Bronchial epithelial cell (primary cell): ENCODE measurements at places on chromosomes 4 and X. TPM values are rescaled to one million over a fixed set of nuclear protein-coding genes. Genes with fewer than 3 reads are reported as not detected.

Gene ADH1A
- total RNA-seq: not detected in 2 replicates

Gene SLIT2
- total RNA-seq: 0.79 and 1.9 TPM in 2 replicates

GRCh38 chrX:119417376-119417775 is 18.2 kb downstream of the SLC25A43 start:
- DNase-seq: no peak

GRCh38 chrX:17036171-17036961 is 89.9 kb downstream of the REPS2 start:
- peak; percentile 39 for DNase-seq

DNA sequence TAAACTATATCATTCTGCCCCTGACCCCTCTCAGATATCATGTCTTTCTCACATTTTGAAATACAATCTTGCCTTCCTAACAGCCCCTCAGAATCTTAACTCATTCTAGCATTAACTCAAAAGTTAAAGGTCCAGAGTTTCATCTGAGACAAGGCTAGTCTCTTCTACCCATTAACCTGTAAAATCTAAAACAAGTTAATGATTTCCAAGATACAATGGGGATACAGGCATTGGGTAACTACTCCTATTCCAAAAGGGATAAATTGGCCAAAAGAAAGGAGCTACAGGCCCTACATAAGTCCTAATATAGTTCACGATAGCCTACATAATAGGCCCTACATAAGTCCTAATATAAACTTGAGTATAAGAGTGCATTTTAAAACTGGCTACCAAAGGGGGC is 18.9 kb downstream of the ADH6 start:
- no peak for DNase-seq

DNA sequence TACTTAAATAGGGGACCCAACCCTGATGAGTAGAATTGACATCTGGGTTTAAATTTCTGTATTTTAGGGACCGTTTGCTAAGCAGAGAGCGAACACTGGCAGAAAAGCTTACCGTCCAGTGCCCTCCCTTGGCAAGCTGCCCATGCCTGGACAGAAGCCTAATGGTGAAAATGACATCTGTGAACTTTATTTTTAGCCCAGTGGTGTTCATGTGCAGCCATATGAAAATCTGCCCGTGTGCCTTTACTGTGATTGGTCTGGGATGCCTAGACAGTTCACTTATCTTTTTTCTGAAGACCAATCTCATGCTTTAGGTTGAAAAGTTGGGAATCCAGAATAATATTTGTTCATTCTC is 1.1 kb downstream of the STBD1 start:
- no peak for DNase-seq

- DNase-seq: no peak
Measured at GRCh38 chrX:431056-431455, 44.3 kb upstream of the PPP2R3B start.

GRCh38 chrX:49053223-49054072 is 5.4 kb upstream of the CCDC120 start:
- DNase-seq: no peak

Gene ELK1
- 8.4 and 9.5 TPM in 2 replicates for total RNA-seq

Gene CCDC120
- 1.1 and 2.2 TPM in 2 replicates for total RNA-seq

GRCh38 chr4:89193843-89194242 is 82.5 kb downstream of the TIGD2 start:
- DNase-seq: no peak

- no peak for DNase-seq
Measured at GRCh38 chrX:48532161-48532560, 7.4 kb upstream of the TBC1D25 start.

DNA sequence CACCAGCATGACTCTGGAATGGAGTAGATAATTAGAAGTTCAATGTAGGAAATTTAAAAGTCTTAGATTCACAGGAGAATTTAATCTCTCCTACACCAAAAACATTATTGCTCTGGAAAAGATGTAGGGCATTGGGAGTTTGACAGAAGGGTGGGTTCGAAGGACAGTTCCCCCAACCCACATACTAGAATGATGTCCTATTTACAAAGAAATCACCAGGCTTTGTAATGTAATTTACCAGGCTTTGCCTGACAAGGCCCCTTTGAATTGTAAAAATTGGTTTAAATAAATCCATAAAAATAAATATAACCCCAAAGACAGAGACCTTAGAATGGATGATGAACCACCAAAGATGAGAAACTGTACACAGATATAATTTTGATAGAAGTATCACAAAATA is 399.2 kb upstream of the GRID2 start:
- no peak for DNase-seq

DNA sequence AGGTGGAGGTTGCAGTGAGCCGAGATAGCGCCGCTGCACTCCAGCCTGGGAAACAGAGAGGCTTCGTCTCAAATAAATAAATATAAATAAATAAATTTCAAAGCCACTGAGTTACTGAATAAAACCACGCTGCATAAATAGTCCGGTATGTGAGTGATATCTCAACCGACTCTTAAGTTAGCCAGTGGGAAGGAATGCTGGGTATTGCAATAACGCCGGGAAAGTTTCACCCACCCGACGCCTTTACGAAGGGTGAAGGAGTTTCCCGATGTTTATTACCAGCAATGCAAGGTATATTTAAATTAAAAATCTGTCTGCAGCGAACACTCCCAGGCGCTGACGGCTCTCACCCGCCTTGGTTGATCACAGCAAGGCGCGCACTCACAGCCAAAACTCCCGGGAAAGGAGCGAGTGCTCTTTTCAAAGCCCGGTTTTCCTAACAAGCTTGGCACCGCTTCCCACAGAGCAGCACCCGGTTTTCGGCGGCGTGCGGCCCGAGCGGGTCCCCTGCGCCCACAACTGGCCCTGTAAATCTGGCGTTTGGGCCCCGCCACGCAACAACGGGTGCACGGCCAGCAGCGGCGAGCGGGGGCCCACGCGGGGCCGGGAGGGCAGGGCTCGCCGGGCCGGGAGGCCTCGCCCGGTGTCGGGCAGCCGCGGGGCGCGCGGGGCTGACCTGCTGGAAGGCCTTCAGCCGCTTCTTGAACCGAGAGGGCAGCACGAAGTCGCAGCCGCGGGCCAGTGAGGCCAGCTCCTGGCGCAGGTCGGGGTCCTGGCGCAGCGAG is 13.7 kb downstream of the PPP2R3B start:
- no peak for DNase-seq

DNA sequence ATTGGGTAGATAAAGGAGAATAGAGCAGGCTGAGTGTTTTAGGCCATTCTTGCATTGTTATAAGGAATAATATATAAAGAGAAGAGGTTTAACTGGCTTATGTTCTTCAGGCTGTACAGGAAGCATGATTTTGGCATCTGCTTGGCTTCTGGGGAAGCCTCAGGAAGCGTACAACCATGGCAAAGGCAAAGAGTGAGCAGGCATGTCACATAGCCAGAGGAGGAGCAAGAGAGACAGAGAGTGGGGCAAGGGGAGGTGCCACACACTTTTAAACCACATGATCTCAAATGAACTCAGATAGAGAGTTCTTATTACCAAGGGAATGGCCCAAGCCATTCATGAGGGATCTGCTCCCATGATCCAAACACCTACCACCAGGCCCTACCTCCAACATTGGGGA is 4.4 kb upstream of the METTL14 start:
- DNase-seq: no peak

DNA sequence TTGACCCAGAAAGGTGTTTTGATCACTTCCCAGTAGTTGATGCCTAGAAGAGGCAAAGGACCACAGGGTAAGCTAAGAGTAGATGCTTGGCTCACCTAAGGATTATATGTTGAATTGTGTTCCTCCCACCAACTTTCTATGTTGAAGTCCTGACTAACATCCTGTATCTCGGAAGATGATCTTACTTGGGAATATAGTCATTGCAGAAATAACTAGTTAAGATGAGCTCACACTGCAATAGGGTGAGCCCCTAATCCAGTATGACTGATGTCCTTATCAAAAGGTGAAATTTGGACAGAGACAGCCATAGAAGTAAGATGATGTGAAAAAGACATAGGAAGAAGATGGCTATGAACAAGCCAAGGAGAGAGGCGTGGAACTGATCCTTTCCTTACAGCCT is 3.3 kb upstream of the HMGB2 start:
- no peak for DNase-seq

DNA sequence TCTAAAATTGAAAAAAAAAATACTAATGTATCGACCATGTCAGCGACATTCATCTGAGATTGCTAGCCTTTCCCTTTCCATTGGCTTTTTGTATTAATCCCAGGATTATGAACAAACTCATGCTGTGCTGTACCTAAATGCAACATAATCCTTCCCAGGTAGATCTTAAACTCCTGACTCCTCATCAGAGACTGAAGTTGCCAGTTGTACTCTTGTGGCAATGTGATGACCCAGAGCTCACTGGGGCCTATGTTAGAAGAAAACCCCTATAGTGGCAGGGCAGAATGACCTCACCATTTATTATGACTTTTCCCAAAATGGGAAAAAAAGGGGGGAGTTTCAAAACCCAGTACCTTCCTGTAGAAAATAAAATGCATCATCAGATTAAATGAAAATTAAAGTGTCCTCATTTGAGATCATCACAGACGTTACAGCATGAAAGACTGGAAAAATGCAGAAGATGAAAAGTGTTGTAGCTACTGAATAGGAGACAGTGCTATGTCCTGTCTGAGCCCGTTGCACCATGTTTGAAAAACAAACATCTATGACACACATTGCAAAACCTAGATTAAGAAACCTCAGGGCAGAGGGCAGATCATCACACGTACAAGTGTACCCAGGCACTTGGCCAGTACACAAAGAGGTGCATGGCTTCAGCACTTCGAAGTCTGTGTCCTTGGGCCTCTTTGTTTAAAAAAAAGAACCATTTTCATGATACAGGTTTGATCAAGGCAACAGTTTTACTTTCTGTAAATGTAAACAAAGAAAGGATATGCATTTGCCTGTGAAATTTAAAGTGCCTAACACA is 6.8 kb upstream of the ACSL4 start:
- DNase-seq: peak; percentile 81

DNA sequence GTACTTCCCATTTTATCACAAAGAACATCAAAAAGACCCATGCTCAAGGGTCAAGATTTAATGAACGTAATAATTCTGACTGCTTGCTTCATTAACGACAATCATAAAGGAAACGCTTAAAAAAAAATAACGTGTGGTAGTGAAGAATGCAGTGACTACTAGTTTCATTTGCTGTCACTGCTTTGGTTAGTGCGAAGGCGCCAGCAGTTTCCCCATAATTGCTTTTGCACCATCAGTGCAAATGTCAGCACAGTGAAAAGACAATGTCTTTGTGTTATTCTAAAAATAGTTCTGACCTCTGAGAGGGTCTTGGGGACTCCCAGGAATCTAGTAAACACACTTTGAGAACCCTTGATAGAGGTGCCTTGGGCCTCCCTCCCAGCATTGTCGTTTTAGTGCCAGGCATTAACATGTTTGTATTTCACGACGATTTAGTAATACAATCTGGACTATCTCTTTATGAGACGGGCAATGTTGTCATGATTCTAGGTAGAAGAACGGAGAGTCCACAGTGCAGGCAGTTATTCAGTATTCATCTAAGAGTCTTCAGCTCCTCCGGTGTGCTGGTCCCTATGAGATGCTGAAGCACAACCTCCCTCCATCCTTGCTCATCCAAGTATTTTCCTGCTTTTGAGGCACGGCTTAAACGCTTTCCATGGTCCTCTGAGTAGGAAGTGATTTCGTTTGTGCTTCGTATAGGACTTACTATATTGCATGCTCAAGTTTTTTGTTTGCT is 71.0 kb downstream of the AFF1 start:
- DNase-seq: no peak

Gene SH3RF1
- total RNA-seq: 9.0 and 14.0 TPM in 2 replicates

DNA sequence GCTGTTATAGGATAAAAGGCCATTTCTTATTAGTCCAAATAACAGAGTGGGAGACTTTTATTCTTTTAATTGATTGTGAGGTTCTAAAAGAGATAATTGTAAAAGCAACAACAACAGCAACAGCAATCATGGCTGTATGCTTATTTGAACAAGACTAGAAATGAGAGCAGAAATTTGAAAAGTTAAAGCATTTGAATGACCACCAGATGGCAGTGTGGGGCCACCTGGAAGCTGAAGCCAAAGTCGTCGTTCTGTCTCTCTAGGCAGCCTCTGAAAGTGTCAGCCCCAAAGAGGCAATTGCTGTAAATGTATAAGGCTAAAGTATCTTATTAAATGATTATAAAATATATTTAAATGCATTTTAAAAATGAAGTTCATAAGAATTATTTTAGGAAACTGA is 42.2 kb downstream of the SH2D1A start:
- peak; percentile 34 for DNase-seq

DNA sequence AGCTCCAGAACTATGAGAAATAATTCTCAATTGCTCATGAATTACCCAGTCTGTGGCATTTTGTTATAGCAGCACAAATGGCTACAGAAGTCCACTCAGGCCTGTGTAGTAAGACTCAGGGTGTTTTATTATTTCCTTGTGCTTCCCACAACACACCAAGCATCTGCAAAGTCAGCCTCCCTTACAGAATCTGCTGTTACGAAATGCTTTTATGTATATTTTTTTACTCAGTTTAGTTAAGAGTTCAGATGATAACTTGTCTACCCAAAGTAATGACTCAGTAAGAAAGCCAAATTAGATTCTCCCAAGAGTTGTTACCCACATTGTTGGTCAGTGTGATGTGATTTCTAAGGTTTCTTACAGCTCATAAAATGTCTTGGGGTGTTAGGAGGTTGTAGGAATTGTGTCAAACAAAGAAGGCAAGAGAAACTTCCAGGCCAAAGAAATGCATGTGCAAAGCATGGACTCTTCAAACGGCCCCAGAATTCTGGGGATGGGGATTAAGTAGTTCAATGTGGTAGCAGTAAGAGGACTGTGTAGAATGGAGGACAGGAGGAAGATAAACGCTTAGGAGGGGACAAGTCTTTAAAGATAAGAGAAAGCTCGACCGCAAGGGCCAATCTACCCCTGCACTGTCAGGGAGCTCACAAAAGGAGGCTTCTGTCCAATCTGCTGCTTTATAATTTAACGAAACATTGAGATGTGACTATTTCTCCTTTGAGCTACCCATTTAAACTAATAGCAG is 35.4 kb upstream of the TMEM184C start:
- DNase-seq: peak; percentile 72

DNA sequence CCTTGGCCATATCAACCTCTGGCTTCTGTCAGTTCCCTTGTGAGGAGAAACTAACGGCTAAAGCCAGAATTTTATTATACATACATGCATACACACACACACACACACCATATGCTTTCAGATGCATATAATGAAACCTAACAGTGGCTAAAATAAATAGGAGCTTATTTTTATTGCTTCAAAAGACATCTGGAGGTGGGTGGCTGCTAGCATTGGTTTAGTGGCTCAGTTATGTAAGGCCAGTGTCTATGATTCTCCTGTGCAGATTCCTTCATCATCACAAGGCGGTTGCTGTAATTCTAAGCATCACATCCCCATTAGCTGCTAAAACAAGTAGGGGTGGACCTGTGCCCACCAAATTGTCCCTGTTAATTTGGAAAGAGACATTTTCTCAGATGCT is 110.8 kb downstream of the MAPK10 start:
- no peak for DNase-seq
